Activated naive CD8-positive, alpha-beta T cell treated with anti-CD3 and anti-CD28 coated beads, Interleukin-2, amount 10 ng/mL, durations not matched to agents 7 days and 5 days (primary cell): ENCODE measurements at places on chromosomes 13 and 19.

GRCh38 chr19:7199613-7200533, 94.3 kb downstream of the INSR start:
- H3K27me3 ChIP-seq = peaks cover 24% of the 10 kb centered on the region
- DNase-seq = no peak
- no peaks in the 10 kb centered on the region for H3K36me3 ChIP-seq

- H3K36me3 ChIP-seq = peaks cover 10% of the 10 kb centered on the region
- no peak overlapping the region for H3K4me3 ChIP-seq
- H3K27me3 ChIP-seq = no peaks in the 10 kb centered on the region
Measured at GRCh38 chr19:3494559-3494958, 5.9 kb downstream of the DOHH start.

DNA sequence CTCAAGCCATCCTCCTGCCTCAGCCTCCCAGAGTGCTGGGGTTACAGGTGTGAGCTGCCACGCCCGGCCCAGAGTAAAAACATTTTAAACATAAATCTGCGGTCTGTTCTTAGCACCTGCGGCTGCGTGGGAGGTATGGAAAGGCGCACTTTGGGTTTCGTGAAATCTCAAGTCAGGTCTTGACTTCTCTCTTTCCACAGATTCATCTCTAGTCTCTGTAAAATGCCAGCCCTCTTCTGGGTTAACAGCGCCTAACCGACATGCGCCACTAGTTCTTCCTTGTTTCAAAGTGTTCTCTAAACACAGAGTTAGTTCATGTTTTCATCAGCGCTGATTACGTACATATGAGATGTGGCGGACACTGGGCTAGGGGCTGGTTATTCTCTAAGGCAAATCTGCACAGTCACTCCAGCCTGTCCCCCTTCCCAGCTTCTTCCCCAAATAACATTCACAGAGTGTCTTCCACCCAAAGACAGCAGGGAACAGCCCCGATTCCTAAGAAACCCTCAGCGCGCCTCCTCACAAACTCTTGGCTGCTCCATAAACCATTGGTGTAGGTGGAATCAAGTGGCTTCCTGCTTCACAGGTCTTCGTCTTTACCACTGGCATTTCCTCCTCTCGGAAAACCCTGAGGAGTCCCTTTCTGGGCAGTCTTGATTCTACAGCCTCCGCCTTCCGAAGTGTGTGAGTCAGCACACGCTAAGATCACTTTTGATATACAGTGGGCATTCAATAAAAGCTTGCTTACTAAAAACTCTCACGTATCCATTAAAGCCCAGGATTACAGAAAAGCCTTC, 1.4 kb downstream of the PARP4 start:
- DNase-seq = peak; percentile 39
- peak overlapping the region; percentile 72 for H3K27ac ChIP-seq
- H3K36me3 ChIP-seq = peaks cover 15% of the 10 kb centered on the region
- peaks cover 25% of the 10 kb centered on the region for H3K4me1 ChIP-seq

DNA sequence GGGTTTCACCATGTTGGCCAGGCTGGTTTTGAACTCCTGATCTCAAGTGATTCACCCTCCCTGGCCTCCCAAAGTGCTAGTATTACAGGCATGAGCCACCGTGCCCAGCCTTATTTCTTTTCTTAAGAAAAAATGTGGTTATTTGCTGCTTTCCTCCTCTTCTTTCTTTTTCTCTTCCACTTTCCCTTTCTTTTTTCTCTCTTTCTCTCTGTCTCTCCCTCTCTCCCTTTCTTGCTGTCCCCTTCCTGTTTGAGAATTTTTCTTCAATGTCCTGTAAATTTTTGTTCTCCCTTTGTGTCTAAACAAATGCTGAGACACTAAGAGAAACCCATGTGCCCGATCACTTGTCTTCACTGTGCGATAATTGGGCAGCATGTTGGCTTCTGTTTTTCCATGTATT, 2.2 kb downstream of the LEUTX start:
- H3K27me3 ChIP-seq = peaks cover 34% of the 10 kb centered on the region
- H3K4me3 ChIP-seq = no peak overlapping the region
- peaks cover 10% of the 10 kb centered on the region for H3K4me1 ChIP-seq
- no peak overlapping the region for H3K27ac ChIP-seq
- no peaks in the 10 kb centered on the region for H3K36me3 ChIP-seq
- DNase-seq = no peak

GRCh38 chr19:38265213-38265861, 964 bp downstream of the SPINT2 start:
- peak overlapping the region; percentile 95 for H3K27ac ChIP-seq
- peak; percentile 39 for DNase-seq
- peak overlapping the region; percentile 95 for H3K4me3 ChIP-seq
- no peaks in the 10 kb centered on the region for H3K27me3 ChIP-seq
- H3K36me3 ChIP-seq = peaks cover 5% of the 10 kb centered on the region
